ENCODE measurements at places on chromosomes 7 and 10.

GRCh38 chr10:84217746-84218145, 7.6 kb downstream of the LRIT2 start:
- no peak for DNase-seq

DNA sequence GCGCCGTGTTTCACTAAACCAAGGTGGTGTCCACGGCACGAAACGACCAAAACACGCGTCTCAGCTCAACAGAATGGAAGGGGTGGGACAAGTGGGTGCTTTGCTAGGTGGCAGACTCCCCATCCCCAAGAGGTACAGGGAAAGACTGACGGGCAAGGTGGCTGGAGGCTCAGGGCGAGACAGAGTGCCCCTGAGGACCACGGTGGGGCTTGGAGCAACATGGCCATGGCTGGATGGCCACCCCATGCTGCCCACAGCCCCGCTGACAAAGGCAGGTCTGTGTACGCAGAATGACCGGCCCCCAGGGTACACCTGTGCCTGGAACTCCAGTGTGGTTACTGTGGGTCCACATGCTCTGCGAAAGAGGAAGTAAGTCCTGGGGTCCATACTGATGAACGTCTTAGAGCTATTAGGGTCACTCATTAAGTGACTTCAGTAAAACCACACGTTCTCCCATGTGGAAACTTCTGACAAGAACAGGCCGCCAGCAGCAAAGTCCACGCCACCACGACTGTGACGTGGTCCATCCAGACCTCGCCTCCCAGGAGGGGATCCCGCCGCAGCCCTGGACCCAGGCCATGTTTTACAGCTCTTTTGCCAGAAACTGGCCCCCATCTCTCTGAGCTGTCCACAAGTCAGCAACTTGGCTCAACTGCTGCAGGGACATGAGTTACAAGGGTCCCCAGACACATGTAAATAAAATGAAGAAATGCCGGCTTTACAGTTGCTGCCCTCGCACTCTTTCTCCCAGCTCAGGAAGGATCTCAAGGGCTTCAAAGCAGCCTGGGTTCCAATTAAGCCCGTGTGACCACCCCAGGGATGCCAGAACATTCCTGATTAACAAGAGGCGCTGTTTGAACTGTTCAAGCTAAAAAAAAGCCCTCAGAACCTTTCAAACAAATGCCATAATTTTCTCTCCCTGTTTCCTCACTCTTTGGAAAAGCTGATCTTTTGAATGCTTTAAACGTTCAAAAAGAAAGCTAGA, 66.8 kb downstream of the MAD1L1 start:
- DNase-seq, result no peak

- DNase-seq, result peak; percentile 52
These were observed 2.0 kb downstream of the RARRES2 start for GRCh38 chr7:150339409-150339809.

DNA sequence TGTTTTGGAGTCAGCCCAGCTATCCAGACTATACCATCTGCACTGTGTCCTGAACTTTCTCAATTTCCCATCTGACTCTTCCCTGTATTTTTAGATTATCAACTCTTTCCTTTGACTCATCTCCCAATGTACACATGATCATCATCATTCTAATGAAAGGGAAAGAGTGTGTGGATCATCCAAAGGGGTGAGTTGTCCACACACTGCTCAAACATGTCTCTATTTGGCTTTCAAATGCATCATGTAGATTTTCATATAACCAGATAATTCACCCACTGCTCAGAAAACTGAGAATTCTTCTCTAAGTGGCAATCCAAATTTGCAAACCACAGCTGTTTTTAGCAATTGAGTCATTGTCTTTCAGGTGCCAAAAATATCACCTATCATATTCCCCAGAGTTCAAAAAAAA, 190.2 kb upstream of the HPS1 start:
- no peak for DNase-seq

GRCh38 chr10:7855205-7855604, 36.9 kb downstream of the TAF3 start:
- no peak for DNase-seq

DNA sequence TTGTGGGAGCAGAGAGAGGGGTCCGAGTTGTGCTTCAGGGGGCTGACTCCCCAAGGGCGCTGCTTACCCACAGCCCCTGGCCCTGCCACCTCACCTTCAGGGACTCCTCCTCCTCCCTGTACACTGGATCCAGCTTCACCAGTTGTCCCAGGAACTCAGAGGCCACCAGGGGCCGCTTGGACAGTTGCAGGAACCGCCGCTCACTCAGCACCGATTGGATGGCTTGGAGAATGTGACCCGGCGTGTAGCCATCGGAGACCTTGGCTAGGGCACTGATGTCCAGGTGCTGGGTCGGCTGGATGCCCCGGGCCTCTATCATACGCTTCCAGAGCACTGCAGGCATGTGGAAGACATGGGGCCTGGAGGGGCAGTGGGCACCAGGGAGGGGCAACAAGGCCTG, 4.5 kb upstream of the ASB10 start:
- no peak for DNase-seq

Measured in fibroblast of lung (primary cell).